ENCODE measurements at places on chromosomes 7 and 10.

GRCh38 chr7:23696916-23697441, 13.0 kb upstream of the STK31 start:
- peaks cover 27% of the 10 kb centered on the region for H3K36me3 ChIP-seq
- no peaks in the 10 kb centered on the region for H3K27me3 ChIP-seq
- peak; percentile 67 for DNase-seq
- no peak overlapping the region for H3K4me3 ChIP-seq
- H3K4me1 ChIP-seq, result peaks cover 4% of the 10 kb centered on the region
- no peak overlapping the region for H3K27ac ChIP-seq

- no peaks in the 10 kb centered on the region for H3K36me3 ChIP-seq
- H3K27ac ChIP-seq, result no peak overlapping the region
- no peak overlapping the region for H3K4me3 ChIP-seq
- H3K27me3 ChIP-seq, result no peaks in the 10 kb centered on the region
These were observed 256.2 kb upstream of the CACNA2D1 start for GRCh38 chr7:82699773-82700186.

DNA sequence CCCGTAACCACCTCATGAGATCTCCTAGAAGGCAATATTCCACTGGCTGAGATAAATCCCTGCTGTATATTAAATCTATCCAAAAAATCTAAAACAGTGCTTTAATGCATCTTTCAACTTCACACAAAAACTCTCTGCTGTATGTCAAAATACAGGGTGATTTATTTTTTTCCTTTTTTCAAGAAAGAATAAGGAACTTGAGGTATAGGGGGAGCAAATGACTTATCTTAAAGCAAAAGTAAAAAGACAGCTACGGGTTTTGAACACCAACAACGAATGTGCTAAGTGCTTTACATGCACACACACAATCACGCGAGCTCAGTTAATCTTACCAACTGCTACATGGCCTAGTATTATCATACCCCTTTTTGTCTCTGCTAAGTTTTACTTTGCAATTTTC, 168.9 kb upstream of the PHF14 start:
- H3K4me3 ChIP-seq, result no peak overlapping the region
- no peaks in the 10 kb centered on the region for H3K27me3 ChIP-seq
- no peaks in the 10 kb centered on the region for H3K36me3 ChIP-seq

- no peak overlapping the region for H3K4me3 ChIP-seq
- H3K27ac ChIP-seq, result peak overlapping the region; percentile 75
- H3K4me1 ChIP-seq, result peaks cover 26% of the 10 kb centered on the region
- DNase-seq, result no peak
- H3K27me3 ChIP-seq, result peaks cover 16% of the 10 kb centered on the region
These were observed 15.6 kb downstream of the ASB4 start for GRCh38 chr7:95501261-95501832.

GRCh38 chr7:945556-946255, 8.8 kb downstream of the ADAP1 start:
- no peaks in the 10 kb centered on the region for H3K27me3 ChIP-seq
- H3K27ac ChIP-seq, result no peak overlapping the region
- H3K4me1 ChIP-seq, result peaks cover 19% of the 10 kb centered on the region

- no peak overlapping the region for H3K27ac ChIP-seq
- no peak for DNase-seq
- no peaks in the 10 kb centered on the region for H3K4me1 ChIP-seq
- H3K4me3 ChIP-seq, result no peak overlapping the region
- H3K27me3 ChIP-seq, result no peaks in the 10 kb centered on the region
These were observed 186.7 kb upstream of the PLXDC2 start for GRCh38 chr10:19629567-19629966.

DNA sequence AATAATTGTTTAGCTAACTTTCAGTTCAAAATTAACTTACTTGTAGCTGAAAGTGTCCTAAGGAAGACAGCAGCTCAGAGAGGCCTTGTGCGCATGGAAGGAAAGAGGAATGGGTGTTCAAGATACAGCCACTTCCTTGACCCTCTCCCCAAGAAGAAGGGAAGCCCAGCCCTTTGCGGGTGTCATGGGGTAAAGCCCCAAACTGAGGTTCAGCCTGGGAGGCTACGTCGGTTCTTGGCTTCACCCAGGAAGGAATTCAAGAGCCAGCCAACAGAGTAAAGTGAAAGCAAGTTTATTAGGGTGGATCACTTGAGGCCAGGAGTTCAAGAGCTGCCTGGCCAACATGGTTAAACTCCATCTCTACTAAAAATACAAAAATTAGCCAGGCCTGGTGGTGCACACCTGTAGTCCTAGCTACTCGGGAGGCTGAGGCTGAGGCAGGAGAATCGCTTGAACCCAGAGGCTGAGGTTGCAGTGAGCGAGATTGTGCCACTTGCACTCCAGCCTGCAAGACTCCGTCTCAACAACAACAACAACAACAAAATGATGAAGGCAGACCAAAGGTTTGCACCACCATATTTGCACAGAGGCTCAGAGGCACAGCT, 15.9 kb downstream of the GPRIN2 start:
- H3K27me3 ChIP-seq, result peaks cover 61% of the 10 kb centered on the region
- H3K36me3 ChIP-seq, result no peaks in the 10 kb centered on the region
- peak; percentile 20 for DNase-seq
- peaks cover 6% of the 10 kb centered on the region for H3K4me1 ChIP-seq

DNA sequence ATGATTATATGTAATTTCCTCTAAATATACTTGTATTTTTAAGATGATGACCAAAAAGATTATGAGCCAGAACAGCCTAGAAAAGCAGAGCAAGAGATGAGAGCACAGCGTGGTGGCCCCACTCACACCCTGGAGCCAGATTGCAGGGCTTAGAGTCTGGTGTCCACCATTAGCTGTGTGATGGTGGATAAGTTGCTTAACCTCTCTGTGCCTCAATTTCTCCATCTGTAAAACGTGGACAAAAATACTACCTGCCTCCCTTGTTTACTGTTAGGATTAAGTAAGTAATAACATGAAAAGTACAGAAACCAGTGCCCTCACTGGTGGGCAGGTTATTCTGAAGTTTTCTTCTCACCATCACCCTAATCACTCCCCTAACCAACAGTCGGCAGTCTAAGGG, 212.3 kb downstream of the COBL start:
- no peak overlapping the region for H3K27ac ChIP-seq
- H3K4me3 ChIP-seq, result no peak overlapping the region
- no peaks in the 10 kb centered on the region for H3K36me3 ChIP-seq
- no peaks in the 10 kb centered on the region for H3K4me1 ChIP-seq
- no peak for DNase-seq

DNA sequence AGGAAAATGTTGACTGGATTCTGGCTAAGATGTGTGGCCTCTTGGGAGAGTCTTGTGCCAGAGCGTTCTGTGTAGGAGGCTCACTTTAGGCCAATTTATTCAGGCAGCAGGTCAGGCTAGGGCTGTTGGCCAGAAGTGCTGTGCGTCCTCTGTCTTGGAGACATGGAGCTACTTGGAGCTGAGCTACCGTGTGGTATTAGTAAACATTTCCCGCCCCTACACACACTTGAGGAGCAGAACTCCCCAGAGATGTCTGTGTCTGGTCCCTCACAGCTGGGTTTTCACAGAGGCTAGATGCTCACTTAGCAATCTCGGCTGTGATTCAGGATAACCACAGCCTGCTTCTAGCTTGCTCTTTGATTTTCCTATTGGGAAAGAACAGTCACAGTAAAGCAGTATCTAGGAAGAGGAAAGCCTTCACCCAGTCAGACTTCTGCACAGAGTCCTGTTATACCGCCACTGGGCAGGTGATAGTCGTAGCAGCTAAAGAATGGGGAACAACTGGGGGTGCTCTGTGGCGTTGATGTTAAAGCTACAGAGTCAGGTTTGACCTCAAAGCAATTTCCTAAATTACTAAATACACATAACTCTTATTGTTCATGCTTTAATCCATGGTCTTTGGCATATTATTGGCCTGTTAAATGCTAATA, 86.7 kb downstream of the MDFIC start:
- peaks cover 76% of the 10 kb centered on the region for H3K36me3 ChIP-seq
- no peak for DNase-seq
- H3K4me1 ChIP-seq, result peaks cover 74% of the 10 kb centered on the region
- peak overlapping the region; percentile 49 for H3K4me3 ChIP-seq

- H3K36me3 ChIP-seq, result peaks cover 8% of the 10 kb centered on the region
- no peaks in the 10 kb centered on the region for H3K4me1 ChIP-seq
- H3K4me3 ChIP-seq, result no peak overlapping the region
These were observed 15.3 kb upstream of the TMEM248 start for GRCh38 chr7:66905689-66906088.
